Astrocyte (in vitro differentiated cells and primary cell): ENCODE measurements at places on chromosomes 4 and X. TPM values are rescaled to one million over a fixed set of nuclear protein-coding genes. Genes with fewer than 3 reads are reported as not detected.
A peak's percentile ranks its signal among the peaks of the same experiment; 100 is the strongest.

The CXCL5 gene
- total RNA-seq = 0.61 and 0.99 TPM in 2 replicates

The SLC16A2 gene
- total RNA-seq = 21.1 and 22.8 TPM in 2 replicates

The ARSH gene
- not detected in 2 replicates for total RNA-seq

The PPEF1 gene
- total RNA-seq = 0.14 TPM in 1 of 2 replicates, not detected in the other

GRCh38 chrX:120271218-120271617, 20.6 kb downstream of the ZBTB33 start:
- no peaks in the 10 kb centered on the region for H3K4me1 ChIP-seq
- DNase-seq = no peak
- no peak overlapping the region for H3K4me3 ChIP-seq
- H3K27ac ChIP-seq = no peak overlapping the region

DNA sequence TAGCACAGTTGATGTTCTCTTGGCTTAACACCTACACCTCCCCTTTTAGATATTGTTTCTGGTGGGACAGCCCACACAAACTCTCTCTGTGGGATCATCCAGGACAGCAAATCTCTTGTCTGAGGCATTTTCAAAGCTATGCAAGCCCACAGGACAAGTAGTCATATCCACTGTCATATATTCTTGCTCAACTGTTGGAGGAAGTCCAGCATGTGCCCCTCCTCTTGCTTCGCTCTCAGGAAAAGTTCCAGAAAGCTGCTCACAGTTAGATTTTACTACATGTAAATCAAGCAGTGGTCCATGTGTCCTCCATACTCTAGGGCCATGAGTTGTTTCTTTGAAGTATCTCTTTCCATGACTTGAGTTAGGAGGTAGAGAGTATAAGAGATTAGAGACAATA, 260.7 kb downstream of the INPP4B start:
- no peak for DNase-seq
- no peak overlapping the region for H3K4me3 ChIP-seq
- H3K27me3 ChIP-seq = no peaks in the 10 kb centered on the region
- H3K36me3 ChIP-seq = no peaks in the 10 kb centered on the region

DNA sequence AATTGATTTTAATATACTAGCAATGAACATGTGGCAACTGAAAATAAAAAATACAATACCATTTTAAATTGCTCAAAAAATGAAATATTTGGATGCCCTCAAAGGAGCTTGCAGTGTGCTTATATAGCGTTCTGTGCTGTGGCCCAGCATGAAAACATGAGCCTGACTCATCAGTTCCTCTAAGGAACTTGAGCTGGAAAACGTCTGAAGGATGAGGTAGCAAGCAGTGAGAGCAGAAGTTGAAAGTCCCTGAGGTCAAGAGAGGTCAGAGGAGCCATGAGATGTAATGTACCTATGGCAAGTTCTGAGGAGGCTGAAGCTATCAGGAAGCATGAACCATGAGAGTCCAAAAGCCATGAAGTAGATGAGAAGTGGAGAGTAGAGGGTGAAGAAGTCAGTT, 59.7 kb downstream of the HMGB3 start:
- H3K4me1 ChIP-seq = no peaks in the 10 kb centered on the region
- DNase-seq = no peak
- no peaks in the 10 kb centered on the region for H3K36me3 ChIP-seq
- H3K27ac ChIP-seq = no peak overlapping the region
- no peak overlapping the region for H3K4me3 ChIP-seq
- no peaks in the 10 kb centered on the region for H3K27me3 ChIP-seq

GRCh38 chrX:15114743-15115566, 154.9 kb downstream of the ASB9 start:
- no peak overlapping the region for H3K27ac ChIP-seq
- H3K36me3 ChIP-seq = no peaks in the 10 kb centered on the region
- H3K4me3 ChIP-seq = no peak overlapping the region
- no peaks in the 10 kb centered on the region for H3K4me1 ChIP-seq
- DNase-seq = no peak

DNA sequence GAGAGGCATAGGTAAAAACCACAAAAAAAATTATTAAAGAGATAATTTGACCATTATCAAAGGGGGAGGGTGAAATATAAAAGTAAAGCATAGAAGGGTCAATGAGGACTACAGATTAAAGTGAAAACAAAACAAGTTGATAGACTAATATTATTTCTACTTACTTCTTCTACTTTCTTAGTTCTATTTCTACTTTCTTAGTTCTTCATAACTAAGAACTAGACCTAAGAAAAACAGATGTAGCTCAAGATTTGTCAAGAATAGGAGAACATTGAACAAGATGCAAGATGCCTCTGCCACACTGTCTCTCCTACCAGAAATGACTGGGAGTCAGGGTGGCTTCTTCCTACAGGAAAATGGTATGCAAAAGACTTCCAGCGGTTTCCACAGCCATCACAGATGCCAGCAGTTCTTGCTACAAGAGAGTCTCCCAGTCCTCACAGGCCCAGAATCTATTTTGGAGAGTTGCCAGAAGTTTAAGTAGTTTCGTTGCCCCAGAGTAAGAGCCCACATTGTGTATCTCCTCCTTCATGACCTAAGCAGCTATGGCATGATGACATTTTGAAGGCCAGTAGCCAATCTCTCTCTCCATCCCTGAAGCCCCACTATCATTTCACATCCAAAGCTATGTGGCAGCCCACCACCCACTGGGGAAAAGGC, 42.9 kb upstream of the DDX60 start:
- no peak overlapping the region for H3K4me3 ChIP-seq
- H3K27ac ChIP-seq = no peak overlapping the region
- peaks cover 4% of the 10 kb centered on the region for H3K36me3 ChIP-seq
- H3K27me3 ChIP-seq = no peaks in the 10 kb centered on the region
- peaks cover 4% of the 10 kb centered on the region for H3K4me1 ChIP-seq

DNA sequence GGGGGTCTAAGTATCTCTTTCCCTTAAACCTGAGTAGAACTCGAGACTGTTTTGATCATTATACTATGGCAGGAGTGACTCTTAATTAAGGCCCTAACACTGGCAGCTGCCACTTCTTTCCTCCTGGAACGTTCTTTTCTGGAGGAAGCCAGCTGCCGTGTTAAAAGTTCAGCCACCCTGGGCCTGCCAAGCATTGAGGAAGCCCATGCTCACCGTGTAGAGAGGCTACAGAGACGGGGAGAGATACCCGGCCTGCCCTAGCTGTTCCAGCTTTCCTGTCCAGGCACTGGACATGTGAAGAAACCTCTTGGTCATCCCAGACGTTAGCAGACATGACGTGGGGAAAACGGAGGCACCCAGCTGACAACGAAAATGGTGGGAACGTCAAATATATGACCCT, 274.1 kb downstream of the ARHGAP10 start:
- no peak overlapping the region for H3K27ac ChIP-seq
- H3K36me3 ChIP-seq = no peaks in the 10 kb centered on the region
- H3K4me3 ChIP-seq = no peak overlapping the region
- H3K4me1 ChIP-seq = peaks cover 13% of the 10 kb centered on the region

DNA sequence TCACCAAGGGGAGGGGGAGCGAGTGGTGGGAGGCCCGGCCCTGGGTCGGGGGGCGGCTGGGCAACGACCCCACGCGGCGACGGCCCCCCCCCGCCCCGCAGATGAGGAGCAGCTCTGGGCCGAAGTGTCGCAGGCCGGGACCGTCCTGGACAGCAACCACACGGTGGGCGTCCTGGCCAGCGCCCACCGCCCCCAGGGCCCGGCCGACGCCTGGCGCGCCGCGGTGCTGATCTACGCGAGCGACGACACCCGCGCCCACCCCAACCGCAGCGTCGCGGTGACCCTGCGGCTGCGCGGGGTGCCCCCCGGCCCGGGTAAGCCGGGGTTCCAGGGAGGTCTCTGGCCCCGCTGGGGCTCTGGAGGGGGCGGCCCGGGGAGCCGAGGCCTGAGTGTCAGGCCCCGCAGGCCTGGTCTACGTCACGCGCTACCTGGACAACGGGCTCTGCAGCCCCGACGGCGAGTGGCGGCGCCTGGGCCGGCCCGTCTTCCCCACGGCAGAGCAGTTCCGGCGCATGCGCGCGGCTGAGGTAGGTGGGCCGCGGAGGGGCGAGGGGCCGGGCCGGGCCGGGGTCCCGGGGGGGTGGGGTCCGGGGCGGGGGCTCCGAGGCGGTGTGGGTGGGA, 8.7 kb upstream of the FGFRL1 start:
- DNase-seq = no peak
- H3K27me3 ChIP-seq = peaks cover 31% of the 10 kb centered on the region
- H3K4me3 ChIP-seq = no peak overlapping the region
- H3K36me3 ChIP-seq = no peaks in the 10 kb centered on the region
- H3K4me1 ChIP-seq = no peaks in the 10 kb centered on the region

DNA sequence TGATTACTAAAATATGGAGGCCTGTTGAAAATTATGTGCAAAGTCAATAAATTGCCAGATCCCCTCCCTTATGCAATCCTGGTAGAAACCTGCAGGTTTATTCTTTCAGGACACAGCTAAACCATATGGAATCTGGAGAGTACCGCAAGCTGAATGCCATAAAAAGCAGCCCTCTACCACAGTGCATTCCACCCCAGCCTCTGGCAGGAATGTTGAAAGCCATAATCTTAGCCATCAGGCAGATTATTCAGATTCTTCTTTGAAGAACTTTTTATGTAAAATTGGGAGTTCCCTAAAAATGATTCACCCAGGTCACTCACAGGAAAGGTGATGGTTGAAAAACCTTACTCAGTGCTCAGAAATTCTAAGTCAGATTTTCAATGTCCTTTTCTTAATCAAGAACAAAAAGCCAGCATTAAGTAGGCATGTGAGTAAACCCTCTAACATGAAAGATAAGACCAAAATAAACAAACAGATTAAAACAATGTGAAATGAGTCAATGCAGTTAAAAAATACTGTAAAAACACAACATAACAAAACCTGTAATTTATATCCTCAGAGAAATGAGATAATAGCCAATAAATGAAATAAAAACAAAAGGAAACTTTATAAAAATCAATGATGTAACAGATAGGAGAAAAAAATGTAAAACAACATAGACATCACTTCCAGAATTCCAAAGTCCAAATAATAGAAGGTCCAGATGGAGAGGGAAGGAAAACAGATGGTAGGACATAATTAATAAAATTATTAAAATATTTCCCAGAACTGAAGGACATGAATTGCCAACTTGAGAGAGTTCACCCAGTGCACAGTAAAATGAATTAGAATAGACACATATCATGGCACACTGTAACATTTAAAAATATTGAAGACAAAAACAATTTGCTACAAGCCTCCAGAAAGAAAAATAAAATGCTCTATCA, 226.9 kb downstream of the FSTL5 start:
- H3K36me3 ChIP-seq = no peaks in the 10 kb centered on the region
- H3K4me1 ChIP-seq = peaks cover 15% of the 10 kb centered on the region
- no peaks in the 10 kb centered on the region for H3K27me3 ChIP-seq
- H3K27ac ChIP-seq = peak overlapping the region; percentile 44
- no peak overlapping the region for H3K4me3 ChIP-seq
- DNase-seq = peak; percentile 99

DNA sequence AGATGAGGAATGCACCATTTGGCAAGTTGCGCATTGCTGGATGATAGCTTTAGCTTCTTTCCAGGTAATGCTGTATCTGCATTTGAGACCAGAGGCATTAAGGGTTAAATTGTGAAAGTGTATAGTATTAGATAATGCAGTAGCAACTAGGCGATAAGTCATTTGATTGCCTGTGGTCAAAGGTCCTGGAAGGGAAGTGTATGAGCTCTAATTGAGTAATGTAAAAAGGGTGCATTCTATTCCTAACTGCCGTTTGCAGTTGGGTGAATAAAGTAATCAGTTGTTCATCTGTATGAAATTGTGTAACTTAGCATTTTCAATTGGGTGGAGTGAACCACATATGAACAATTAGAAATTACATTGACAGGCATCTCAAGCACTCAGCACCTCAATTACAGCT, 54.5 kb upstream of the WDR1 start:
- DNase-seq = no peak
- no peaks in the 10 kb centered on the region for H3K4me1 ChIP-seq
- H3K4me3 ChIP-seq = no peak overlapping the region
- H3K27ac ChIP-seq = no peak overlapping the region
- no peaks in the 10 kb centered on the region for H3K27me3 ChIP-seq

- no peaks in the 10 kb centered on the region for H3K27me3 ChIP-seq
- no peak for DNase-seq
- no peak overlapping the region for H3K27ac ChIP-seq
- H3K36me3 ChIP-seq = no peaks in the 10 kb centered on the region
Observed at GRCh38 chr4:98620087-98620784, 38.2 kb downstream of the TSPAN5 start.

GRCh38 chr4:82652062-82652461, 90.3 kb upstream of the TMEM150C start:
- no peak overlapping the region for H3K27ac ChIP-seq
- DNase-seq = no peak
- no peaks in the 10 kb centered on the region for H3K27me3 ChIP-seq
- no peak overlapping the region for H3K4me3 ChIP-seq
- H3K4me1 ChIP-seq = peaks cover 8% of the 10 kb centered on the region
- H3K36me3 ChIP-seq = no peaks in the 10 kb centered on the region

GRCh38 chr4:68283095-68283494, 37.6 kb upstream of the TMPRSS11B start:
- no peak overlapping the region for H3K27ac ChIP-seq
- H3K36me3 ChIP-seq = no peaks in the 10 kb centered on the region
- no peak for DNase-seq
- H3K4me3 ChIP-seq = no peak overlapping the region

DNA sequence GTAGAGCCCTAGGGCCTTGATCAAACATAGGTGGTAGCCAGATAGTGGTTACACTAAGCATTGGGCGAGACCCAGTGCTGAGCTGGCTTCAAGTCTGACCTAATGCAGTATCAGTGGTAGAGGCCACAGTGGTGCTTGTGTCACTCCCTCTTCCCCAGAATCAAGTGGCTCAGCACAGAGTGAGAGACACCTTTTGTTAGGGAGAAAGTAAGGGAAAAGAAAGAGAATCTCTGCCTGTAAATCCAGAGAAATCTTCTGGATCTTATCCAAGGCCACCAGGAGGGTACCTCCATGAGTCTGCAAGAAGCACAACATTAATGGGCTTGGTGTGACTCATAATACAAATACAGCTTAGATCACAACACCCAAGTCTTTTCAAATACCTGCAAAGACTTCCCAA, 117.7 kb upstream of the SLC6A14 start:
- H3K4me1 ChIP-seq = no peaks in the 10 kb centered on the region
- H3K27ac ChIP-seq = no peak overlapping the region
- DNase-seq = no peak
- no peaks in the 10 kb centered on the region for H3K27me3 ChIP-seq
- H3K36me3 ChIP-seq = no peaks in the 10 kb centered on the region

DNA sequence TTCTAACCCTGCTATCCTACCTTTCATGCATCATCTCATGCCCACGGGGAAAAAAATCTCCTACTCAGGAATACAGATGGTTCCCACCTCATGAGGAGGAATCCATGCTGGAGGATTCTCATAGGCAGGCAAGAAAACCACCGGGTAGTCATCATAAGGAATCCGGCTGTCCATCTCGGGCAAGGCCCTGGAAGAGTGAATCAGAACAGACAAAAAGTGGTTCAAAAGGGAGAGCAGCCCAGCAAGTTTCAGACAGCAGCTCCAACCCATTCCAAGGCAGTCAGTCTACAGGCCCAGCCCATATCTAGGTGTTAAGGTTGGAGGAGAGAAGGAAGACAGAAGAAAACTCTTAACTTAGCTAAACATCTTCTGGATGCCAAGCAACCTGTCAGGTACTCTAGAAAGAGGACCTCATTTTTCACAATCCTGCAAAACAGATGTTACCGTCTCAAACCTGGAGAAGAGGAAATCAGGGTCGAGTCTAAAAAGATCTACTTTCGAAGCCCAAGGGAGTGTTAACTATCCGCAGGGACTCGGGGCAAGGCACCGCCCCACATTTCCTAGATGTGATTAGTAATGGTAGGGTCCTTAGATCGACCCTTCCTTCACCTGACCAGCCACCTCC, 447 bp downstream of the PDZD11 start:
- no peak for DNase-seq
- H3K36me3 ChIP-seq = no peaks in the 10 kb centered on the region
- peak overlapping the region; percentile 78 for H3K4me3 ChIP-seq
- H3K27ac ChIP-seq = peak overlapping the region; percentile 47
- peaks cover 7% of the 10 kb centered on the region for H3K4me1 ChIP-seq
